HTR-8/SVneo (cell line): ENCODE measurements at places on chromosomes 13 and 19.

GRCh38 chr19:39122934-39123731, 2.5 kb upstream of the PAK4 start:
- DNase-seq, result no peak

- DNase-seq, result no peak
Observed at GRCh38 chr13:53847502-53847901, 818.9 kb downstream of the OLFM4 start.

DNA sequence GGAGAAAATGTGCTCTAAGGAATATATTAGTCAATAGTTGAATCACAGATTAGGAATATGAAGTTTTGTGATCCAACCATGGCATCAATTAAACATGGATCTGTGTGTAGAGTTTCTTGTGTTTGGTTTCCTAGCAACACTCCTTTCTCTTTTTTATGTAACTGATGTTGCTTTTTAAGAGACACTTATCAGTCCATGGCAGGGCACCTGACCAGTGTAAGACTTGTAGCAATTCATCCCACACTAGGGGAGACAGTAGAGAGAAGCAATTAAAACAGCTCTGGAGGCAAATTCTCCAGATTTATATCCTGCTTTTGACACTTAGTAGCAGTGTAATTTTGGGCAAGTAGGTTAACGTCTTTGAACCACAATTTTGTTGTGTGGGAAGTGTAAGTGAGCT, 1229.0 kb downstream of the PCDH9 start:
- DNase-seq, result no peak

- DNase-seq, result no peak
Observed at GRCh38 chr19:57771417-57771816, 1.9 kb downstream of the ZNF586 start.

- DNase-seq, result no peak
Observed at GRCh38 chr13:103430368-103430767, 364.2 kb upstream of the SLC10A2 start.

DNA sequence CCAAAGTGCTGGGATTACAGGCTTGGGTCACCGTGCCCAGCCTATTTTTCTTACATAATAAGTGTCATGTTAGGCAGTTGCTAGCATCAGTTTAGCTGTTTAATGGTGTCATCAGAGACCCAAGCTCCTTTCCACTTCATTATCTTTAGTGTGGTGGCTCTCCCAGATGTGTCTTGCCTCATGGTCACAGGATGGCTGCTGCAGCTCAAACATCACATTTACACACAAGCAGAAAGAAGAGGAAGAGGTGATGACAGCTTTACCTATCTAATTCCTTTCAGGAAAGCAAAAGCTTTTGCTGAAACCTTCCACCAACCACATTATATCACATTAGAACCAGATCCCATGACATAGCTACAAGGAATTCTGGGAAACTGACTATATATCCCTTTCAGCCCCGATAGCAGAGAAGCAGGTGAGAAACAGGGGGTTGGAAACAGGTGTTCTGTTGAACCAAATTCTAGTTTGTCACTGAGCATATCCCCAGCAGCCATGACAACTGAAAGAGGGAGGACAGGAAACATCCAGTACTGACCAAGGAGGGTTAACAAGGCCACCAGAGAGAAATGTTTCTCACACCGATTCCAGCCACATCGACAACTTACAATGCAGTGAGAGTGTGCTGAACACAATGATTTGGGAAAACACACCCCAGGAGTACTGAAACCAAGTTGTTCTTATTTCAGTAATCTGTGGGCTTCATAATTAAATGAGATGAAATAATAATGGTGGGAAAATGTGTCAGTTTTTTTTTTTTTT, 617.0 kb downstream of the UQCRFS1 start:
- DNase-seq, result no peak

GRCh38 chr13:111178402-111178801, 63.3 kb downstream of the ARHGEF7 start:
- no peak for DNase-seq

DNA sequence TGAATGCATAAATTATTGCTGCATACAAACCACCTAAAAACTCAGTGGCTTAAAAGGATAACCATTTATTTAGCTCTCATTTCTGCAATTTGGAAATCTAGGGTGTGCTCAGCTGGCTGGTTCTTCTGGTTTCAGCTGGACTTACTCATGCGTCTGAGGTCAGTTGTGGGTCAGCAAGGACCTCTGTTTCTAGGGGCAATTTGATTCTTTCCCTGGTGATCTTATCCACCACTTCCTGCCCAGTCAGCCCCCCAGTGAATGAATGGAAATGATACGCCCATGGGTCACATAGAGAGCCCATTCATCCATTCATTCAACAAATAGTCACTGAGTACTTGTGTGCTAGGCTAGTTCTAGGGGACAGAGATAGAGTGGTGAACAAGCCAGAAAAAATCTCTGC, 9.9 kb downstream of the FXYD5 start:
- no peak for DNase-seq

DNA sequence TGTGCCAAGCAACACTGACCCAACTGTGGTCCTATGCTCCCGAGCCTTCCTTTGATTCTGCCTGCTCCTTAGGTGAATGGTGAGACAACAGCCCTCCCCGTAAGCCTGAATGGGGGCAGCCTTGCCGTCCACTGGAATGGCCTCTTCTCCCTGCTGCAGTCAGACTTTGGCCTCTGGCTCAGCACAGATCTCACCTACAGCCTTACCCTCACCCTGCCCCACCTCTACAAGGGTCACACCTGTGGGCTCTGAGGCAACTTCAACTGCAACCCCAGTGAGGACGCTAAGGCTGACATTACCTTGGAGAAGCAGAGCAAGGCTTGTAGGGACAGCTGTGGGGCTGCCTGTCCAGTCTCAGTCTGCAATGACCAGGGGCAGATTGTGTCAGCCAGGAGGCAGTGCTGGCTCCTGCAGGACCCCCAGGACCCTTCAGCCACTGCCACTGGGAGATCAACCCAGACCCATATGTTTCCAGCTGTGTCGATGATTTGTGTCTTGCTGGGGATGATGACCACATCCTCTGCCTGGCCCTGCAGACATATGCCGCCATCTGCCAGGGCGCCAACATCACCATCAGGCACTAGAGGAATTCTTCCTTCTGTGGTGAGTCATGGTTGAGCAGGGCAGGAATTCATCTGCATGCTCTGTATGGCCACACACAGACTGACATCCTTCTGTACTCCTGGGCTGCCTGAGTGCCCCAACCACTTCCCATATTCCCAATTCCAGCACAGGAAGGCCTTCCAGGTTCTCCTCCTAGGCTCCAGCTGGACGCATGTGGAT, 27.3 kb upstream of the FXYD3 start:
- peak; percentile 87 for DNase-seq

GRCh38 chr13:23025864-23026608, 154.7 kb upstream of the SGCG start:
- no peak for DNase-seq

GRCh38 chr13:36710396-36710795, 36.6 kb downstream of the SERTM1 start:
- DNase-seq, result no peak

GRCh38 chr13:76380446-76381065, 505.6 kb downstream of the KCTD12 start:
- DNase-seq, result no peak

- DNase-seq, result no peak
Observed at GRCh38 chr13:109251956-109252355, 534.4 kb downstream of the IRS2 start.

DNA sequence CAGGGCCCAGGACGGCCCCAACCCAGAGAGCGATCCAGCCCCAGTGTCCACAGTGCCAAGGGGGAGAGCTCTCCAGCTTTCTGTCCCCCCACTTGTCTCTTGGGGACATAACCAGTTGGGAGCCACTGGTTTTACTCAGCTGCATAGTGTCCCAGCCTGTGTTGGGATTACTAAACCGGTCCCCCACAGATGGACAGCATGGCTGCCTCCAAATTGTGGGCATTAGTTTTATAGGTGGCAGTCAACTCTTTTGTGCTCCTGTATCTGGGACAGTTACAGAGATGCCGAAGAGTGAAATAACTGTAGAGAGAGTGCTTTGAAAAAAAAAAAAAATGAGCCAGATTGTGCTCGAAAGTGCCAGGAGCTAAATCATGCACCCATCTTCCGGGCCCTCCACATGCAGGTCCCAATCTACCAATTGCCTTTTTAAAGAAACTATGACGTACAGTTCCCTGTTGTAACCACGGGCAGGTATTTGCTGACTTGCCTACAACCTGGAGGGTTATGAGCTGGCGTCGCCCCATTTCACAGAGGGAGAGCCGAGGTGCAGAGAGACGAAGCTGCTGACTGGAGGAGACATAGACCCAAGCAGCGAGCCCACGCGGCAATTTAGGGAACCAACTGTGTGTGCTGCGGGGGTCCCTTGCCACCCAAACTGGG, 2.4 kb upstream of the NFIC start:
- DNase-seq, result no peak

- no peak for DNase-seq
Observed at GRCh38 chr19:15432018-15432494, 13.3 kb upstream of the AKAP8L start.

DNA sequence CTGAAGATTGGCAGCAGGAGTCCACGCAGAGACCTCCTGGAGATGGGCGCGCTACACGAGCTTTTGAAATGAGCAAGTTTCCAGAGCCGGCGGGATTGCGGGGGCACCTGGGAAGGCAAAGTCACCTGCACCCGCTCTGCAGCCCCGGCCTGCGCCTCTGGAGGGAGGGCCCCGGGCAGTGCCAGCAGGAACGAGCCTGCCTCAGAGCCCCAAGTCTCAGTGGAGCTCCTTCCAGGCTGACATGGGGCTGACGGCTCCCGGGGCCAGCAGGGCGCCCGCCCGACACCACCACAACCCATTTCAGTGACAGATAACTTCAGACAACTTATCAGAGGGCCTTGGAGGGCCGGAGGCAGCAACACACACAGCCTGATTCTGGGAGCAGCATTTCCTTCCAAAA, 45.0 kb downstream of the RASA3 start:
- DNase-seq, result no peak

DNA sequence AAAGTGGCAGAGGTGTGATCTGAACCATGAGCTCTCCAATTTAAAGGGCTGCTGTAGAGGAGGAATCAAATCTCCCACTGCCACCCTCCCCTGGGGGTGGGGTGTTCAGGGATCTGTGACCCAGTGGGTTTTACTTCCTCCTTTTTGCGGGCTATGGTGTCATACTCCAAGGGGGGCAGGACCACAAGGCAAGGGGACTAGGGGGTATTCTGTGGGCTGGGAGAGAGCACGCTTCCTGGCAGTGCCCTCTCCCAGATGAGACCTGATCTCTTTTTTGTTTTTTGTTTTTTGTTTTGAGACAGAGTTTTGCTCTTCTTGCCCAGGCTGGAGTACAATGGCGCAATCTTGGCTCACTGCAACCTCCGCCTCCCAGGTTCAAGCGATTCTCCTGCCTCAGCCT, 10.3 kb downstream of the PLD3 start:
- DNase-seq, result no peak

- DNase-seq, result no peak
Observed at GRCh38 chr13:109323338-109323737, 463.0 kb downstream of the IRS2 start.

DNA sequence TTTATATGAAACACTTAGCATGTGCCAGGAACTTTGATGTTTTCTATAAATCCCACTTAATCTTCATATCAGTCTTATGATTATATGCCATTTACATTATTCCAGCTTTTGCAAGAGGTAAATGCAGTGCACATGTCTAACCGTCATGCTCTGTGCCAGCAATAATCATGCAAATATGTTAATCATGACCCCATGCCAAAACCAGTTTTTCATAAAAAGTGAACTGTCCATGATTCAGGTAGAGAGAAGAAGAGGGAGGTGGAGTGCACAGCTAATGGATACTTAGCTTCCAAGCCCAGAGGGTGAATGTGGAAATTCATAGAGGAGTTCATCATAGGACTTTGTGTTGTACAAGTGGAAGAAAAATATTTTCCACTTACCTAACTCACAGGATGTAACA, 458.4 kb downstream of the TBC1D4 start:
- DNase-seq, result no peak

DNA sequence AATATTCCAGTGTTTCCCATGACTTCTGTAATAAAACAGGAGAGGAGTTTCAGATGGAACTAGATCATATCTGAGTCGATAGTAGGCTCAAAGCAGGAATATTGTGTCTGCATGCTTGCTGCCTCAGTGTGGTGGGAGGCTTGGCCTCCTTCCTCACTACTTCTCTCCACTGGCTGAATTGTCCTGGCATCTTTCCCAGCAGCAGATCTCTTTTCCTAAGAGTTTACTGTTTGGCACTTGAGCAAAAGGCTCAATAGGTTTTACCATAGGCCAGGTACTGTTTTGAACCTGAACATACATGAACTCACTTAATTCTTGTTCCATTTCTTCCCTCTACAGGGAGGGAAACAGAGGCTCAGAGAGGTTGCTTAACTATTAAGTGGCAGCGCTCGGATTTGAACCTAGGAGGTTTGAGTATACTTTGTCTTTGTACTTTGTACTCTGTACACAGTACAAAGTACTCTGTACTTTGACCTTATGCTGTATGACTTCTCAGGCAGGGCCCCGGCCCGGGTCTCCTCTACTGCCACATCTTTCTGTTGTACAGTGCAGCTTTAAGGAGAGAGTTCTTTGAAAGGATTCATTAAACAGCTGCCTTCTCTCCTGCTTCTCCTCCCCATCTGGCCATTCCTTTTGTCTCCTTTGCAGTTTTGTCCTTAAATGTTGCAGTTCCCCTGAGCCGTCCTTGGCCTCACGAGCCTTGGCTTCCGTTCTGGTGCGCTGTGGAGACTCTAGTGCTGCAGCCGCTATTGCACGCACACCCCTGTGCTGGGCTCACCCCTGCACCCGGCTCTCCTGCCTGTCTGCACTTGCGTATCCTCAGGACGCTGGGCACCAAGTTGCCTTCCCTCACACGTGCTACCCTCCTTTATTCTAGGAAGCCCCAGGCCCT, 8.1 kb downstream of the B3GLCT start:
- no peak for DNase-seq

DNA sequence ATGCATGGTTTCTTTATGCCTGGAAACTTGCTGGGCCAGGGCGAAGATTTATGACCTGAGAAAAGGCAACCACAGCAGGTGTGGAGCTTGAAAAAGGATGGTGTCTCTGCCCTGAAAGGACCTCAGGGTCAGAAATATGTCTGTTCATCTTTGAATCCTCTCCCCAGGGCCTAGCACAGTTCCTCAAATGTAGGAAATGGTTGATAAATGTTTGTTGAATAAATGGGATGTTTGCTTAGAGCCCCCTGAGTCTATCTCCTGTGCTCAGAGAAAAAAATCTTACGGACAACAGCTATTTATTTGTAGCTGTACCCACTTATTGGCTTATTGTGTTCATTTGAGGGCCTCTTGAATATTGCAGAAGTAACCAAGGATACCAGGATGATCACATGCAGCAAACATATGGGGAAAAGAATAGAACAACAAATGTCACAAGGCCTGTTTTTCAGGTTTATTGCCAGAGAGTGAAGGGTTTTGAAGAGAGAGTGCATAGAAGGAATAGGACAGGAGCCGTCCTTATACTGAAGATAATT, 114.5 kb downstream of the KLF5 start:
- no peak for DNase-seq

DNA sequence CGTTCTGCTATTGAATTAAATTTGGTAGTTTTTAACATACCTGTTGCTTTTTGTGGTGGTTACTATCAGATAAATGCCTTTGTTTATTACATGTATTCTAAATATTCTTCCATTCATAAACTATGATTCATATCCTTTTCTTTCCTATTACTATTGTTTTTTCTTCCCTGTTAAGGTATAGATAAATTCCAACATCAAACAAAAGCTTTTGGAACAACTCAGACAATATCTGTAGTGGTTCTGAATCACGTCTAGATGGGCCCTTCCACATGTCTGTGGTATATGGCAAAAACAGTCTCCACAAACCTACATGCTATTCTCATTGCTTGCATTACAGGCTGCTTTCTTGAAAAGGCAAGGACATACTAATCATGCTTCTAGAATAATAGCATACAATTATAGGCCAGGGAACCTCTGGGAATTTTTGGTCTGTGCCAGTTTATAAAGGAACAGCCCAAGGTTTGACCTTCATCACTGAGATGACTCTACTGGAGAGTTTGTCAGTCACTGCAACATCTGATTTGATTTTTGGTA, 6.4 kb downstream of the LRCH1 start:
- DNase-seq, result no peak
